CD14-positive monocyte (primary cell): ENCODE measurements at places on chromosomes 6 and 20. TPM values are rescaled to one million over a fixed set of nuclear protein-coding genes. Genes with fewer than 3 reads are reported as not detected.

- no peak overlapping the region for H3K27ac ChIP-seq
- no peak overlapping the region for H3K4me3 ChIP-seq
- H3K27me3 ChIP-seq = no peaks in the 10 kb centered on the region
- no peaks in the 10 kb centered on the region for H3K4me1 ChIP-seq
- no peaks in the 10 kb centered on the region for H3K36me3 ChIP-seq
Observed at GRCh38 chr20:47561180-47561579, 59.5 kb downstream of the NCOA3 start.

GRCh38 chr6:815348-815738 lies 122.4 kb upstream of the EXOC2 start:
- peaks cover 9% of the 10 kb centered on the region for H3K4me1 ChIP-seq
- H3K27ac ChIP-seq = no peak overlapping the region

- H3K4me1 ChIP-seq = no peaks in the 10 kb centered on the region
- DNase-seq = no peak
- peaks cover 9% of the 10 kb centered on the region for H3K36me3 ChIP-seq
- no peaks in the 10 kb centered on the region for H3K27me3 ChIP-seq
Observed at GRCh38 chr6:152472325-152472724, 164.8 kb downstream of the SYNE1 start.

GRCh38 chr6:75279418-75279817 lies 5.2 kb downstream of the TMEM30A start:
- H3K27ac ChIP-seq = no peak overlapping the region
- H3K4me3 ChIP-seq = no peak overlapping the region
- H3K36me3 ChIP-seq = no peaks in the 10 kb centered on the region
- DNase-seq = no peak
- peaks cover 58% of the 10 kb centered on the region for H3K4me1 ChIP-seq

DNA sequence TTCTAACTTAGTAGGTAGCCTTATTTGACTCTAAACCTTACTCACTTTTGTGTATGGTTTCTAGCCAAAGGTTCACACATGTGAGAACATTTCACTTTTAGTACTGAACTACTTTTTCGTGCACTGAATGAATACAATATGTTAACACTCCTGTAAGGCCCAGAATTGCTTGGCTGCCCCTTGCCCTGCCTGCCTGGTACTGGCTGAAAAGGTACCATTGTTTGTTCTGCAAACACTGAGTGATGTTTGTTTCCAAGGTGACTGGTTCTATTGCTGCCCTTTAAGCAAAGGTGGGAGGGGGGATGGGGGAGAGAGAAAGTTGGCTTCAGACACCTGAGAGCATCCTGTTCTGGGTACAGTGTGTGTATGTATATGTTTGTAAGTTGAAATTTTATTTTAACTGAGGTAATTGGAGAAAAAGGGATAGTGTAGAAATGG lies 31.2 kb downstream of the RREB1 start:
- DNase-seq = no peak
- no peaks in the 10 kb centered on the region for H3K36me3 ChIP-seq
- no peak overlapping the region for H3K27ac ChIP-seq
- peaks cover 35% of the 10 kb centered on the region for H3K4me1 ChIP-seq

DNA sequence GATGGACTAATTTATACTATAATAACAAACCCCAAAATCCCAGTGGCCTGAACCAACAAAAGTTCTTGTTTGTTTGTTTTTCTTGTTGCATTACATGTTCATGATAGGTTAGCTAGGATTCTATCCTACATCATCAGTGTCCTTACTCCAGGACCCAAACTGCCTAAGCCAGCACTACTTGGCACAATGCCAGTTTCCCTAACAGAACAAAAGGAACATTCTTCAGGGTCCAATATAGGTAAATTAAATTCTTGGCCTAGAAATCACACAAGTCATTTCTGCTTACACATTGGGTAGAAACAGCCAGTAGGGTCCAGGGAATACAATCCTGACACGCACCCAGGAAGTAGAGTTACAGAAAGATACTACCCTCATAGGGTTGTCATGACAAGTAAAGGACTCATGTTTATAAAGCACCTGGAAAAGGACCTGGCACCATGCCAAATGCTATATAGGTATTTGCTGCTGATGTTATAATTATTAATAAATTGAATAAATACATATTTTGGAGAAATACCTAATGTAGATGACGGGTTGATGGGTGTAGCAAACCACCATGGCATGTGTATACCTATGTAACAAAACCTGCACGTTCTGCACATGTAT lies 38.8 kb downstream of the RCAN2 start:
- no peak overlapping the region for H3K4me3 ChIP-seq
- no peak for DNase-seq
- H3K27ac ChIP-seq = no peak overlapping the region
- H3K27me3 ChIP-seq = no peaks in the 10 kb centered on the region
- no peaks in the 10 kb centered on the region for H3K36me3 ChIP-seq
- no peaks in the 10 kb centered on the region for H3K4me1 ChIP-seq

- H3K4me1 ChIP-seq = peaks cover 4% of the 10 kb centered on the region
- no peak for DNase-seq
- H3K27me3 ChIP-seq = no peaks in the 10 kb centered on the region
- no peak overlapping the region for H3K4me3 ChIP-seq
- H3K27ac ChIP-seq = no peak overlapping the region
- H3K36me3 ChIP-seq = no peaks in the 10 kb centered on the region
Observed at GRCh38 chr20:48120120-48120519, 334.8 kb upstream of the SULF2 start.

DNA sequence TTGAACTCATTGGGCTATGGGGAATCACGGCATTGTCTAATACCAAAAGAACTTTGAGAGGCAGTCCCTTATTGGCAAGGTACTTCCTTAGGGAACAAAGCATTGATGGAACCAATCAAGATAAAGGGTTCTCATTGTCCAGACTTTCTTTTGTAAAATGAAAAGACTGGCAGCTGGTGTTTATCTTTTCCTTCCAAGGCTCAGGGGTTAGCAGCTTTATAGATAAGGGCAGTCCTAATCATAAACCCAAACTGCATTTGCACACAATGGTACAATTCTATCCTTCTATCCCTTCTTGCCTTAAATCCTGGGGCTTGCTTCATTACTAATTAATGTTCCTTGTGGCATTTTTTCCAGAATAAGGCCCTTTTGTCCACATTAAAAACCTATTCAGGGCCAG lies 28.6 kb downstream of the CDK19 start:
- H3K36me3 ChIP-seq = peaks cover 5% of the 10 kb centered on the region
- no peak for DNase-seq
- H3K4me1 ChIP-seq = peaks cover 6% of the 10 kb centered on the region
- no peaks in the 10 kb centered on the region for H3K27me3 ChIP-seq
- H3K4me3 ChIP-seq = no peak overlapping the region
- no peak overlapping the region for H3K27ac ChIP-seq

- no peaks in the 10 kb centered on the region for H3K4me1 ChIP-seq
- no peaks in the 10 kb centered on the region for H3K36me3 ChIP-seq
- H3K27me3 ChIP-seq = no peaks in the 10 kb centered on the region
Observed at GRCh38 chr6:24080711-24081110, 45.3 kb upstream of the NRSN1 start.

GRCh38 chr6:106560996-106561685 lies 68.2 kb downstream of the RTN4IP1 start:
- no peak overlapping the region for H3K4me3 ChIP-seq
- H3K36me3 ChIP-seq = peaks cover 74% of the 10 kb centered on the region
- peak overlapping the region; percentile 41 for H3K27ac ChIP-seq
- DNase-seq = no peak
- H3K27me3 ChIP-seq = no peaks in the 10 kb centered on the region
- H3K4me1 ChIP-seq = peaks cover 45% of the 10 kb centered on the region

GRCh38 chr6:70299456-70299855 lies 3.4 kb downstream of the COL9A1 start:
- no peak for DNase-seq
- H3K27me3 ChIP-seq = no peaks in the 10 kb centered on the region
- no peaks in the 10 kb centered on the region for H3K4me1 ChIP-seq

- H3K4me3 ChIP-seq = no peak overlapping the region
- no peak for DNase-seq
- H3K27ac ChIP-seq = no peak overlapping the region
Observed at GRCh38 chr20:62874964-62875344, 13.3 kb upstream of the TCFL5 start.

DNA sequence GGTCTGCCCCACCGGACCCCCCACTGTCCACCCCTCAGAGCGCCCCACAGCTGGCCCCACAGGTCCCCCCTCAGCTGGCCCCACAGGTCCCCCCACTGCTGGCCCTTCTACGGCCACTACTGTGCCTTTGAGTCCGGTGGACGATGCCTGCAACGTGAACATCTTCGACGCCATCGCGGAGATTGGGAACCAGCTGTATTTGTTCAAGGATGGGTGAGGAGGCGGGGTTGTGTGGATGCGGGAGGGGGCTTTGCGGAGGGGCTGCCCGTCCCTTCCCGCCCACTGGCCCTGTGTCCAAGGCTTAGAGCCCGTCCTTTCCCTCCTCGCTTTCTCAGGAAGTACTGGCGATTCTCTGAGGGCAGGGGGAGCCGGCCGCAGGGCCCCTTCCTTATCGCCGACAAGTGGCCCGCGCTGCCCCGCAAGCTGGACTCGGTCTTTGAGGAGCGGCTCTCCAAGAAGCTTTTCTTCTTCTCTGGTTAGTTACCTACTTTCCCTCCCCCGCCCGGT lies 4.7 kb downstream of the MMP9 start:
- H3K4me1 ChIP-seq = peaks cover 56% of the 10 kb centered on the region

DNA sequence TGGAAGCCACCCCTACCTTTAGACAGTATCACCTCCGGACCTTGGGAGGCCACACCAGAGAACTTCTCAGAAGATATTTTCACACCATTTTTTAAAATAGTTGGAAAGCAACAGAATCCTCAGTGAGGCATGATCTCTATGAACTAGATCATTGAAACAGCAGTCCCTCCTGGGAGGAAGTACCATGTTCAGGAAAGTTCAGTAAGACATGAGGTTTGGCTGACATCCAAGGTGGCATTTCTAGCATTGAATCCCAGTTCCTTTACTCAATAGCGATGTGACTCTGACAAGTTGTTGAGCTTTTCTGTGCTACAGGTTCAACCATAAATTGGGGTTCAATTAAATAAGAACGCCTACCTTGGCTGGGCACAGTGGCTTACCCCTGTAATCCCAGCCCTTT lies 169.0 kb downstream of the TBC1D7 start:
- peaks cover 23% of the 10 kb centered on the region for H3K4me1 ChIP-seq
- no peaks in the 10 kb centered on the region for H3K36me3 ChIP-seq
- no peak overlapping the region for H3K4me3 ChIP-seq
- no peak overlapping the region for H3K27ac ChIP-seq

DNA sequence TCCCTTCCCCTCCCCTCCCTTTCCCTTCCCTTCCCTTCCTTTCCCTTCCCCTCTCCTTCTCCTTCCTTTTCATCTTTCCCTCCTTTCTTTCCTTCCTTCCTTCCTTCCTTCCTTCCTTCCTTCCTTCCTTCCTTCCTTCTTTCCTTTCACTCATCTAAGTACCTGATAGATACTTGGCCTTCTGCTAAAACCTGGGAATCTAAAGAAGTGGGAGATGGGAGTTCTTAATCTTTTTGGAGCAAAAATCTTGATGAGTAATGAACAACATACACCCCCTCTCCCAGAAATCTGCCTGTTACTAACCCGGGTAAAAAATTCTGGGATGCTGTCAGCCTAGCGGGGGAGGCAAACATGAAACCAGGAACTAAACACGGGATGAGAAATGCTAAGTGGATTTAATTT lies 100.7 kb downstream of the VEGFA start:
- no peak for DNase-seq
- H3K27ac ChIP-seq = no peak overlapping the region
- no peaks in the 10 kb centered on the region for H3K27me3 ChIP-seq
- H3K4me3 ChIP-seq = no peak overlapping the region
- no peaks in the 10 kb centered on the region for H3K4me1 ChIP-seq
- H3K36me3 ChIP-seq = no peaks in the 10 kb centered on the region

- H3K27ac ChIP-seq = no peak overlapping the region
- H3K4me1 ChIP-seq = no peaks in the 10 kb centered on the region
- no peak for DNase-seq
- no peaks in the 10 kb centered on the region for H3K36me3 ChIP-seq
- no peak overlapping the region for H3K4me3 ChIP-seq
Observed at GRCh38 chr20:38237381-38237780, 23.2 kb downstream of the KIAA1755 start.

GRCh38 chr6:41199552-41200246 lies 1.2 kb downstream of the TREML2 start:
- H3K27me3 ChIP-seq = no peaks in the 10 kb centered on the region
- H3K4me1 ChIP-seq = peaks cover 52% of the 10 kb centered on the region
- H3K4me3 ChIP-seq = no peak overlapping the region
- H3K27ac ChIP-seq = peak overlapping the region; percentile 96
- no peaks in the 10 kb centered on the region for H3K36me3 ChIP-seq
- DNase-seq = no peak

- H3K4me3 ChIP-seq = no peak overlapping the region
- no peaks in the 10 kb centered on the region for H3K27me3 ChIP-seq
- no peak overlapping the region for H3K27ac ChIP-seq
- DNase-seq = no peak
- no peaks in the 10 kb centered on the region for H3K4me1 ChIP-seq
Observed at GRCh38 chr6:56772737-56773184, 130.1 kb upstream of the DST start.

- H3K36me3 ChIP-seq = no peaks in the 10 kb centered on the region
- no peaks in the 10 kb centered on the region for H3K27me3 ChIP-seq
- H3K4me1 ChIP-seq = no peaks in the 10 kb centered on the region
- no peak overlapping the region for H3K27ac ChIP-seq
Observed at GRCh38 chr6:105851113-105851580, 235.0 kb upstream of the PRDM1 start.

DNA sequence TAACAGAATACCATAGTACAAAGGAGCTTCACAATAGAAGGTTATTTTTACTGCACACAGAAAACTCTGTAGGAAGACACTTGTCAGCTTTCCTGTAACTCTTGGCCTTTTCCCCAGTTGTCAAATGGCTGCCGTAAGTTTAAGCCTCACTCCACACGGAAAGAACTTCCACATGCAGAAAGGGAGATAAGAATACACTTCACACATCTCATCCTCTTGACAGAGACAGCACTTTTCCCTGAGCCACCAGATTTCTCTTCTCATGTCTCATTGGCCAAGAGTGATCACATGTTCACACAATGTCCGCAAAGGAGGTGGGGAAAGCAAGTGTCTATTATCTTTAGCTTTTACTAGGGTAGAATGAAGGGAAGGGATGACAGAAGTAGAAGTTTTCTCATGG lies 540.7 kb downstream of the HAO1 start:
- no peak overlapping the region for H3K4me3 ChIP-seq
- no peaks in the 10 kb centered on the region for H3K4me1 ChIP-seq
- H3K27me3 ChIP-seq = peaks cover 10% of the 10 kb centered on the region
- H3K27ac ChIP-seq = no peak overlapping the region
- DNase-seq = no peak

The THEMIS gene
- not detected in 2 replicates for polyA plus RNA-seq

The PRND gene
- polyA plus RNA-seq = not detected

The OPRL1 gene
- polyA plus RNA-seq = 7.6 and 9.0 TPM in 2 replicates

The ZBTB12 gene
- polyA plus RNA-seq = not detected

The GDAP1L1 gene
- polyA plus RNA-seq = not detected in 2 replicates

The SPDEF gene
- polyA plus RNA-seq = 0.05 TPM in 1 of 2 replicates, not detected in the other

The SAMD3 gene
- polyA plus RNA-seq = not detected in 2 replicates

The GJA10 gene
- polyA plus RNA-seq = not detected in 2 replicates
